ENCODE measurements at places on chromosomes 6 and 20.

DNA sequence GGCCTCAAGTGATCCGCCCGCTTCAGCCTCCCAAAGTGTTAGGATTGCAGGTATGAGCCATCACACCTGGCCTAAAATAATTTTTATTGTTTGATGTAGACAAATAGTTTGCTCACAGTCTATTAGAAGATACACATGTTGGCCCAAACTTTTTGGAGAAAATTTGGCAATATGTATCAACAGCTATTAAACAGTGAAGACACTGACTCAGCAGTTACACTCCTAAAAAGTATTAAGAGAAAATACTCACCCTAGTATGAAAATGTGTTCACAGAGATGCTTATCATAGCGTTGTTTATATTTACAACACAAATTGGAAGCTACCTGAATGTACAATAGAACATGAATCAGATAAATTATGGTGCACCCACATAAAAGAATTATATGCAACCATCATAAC, 173.1 kb downstream of the WDR27 start:
- DNase-seq: no peak

GRCh38 chr6:148317739-148318138, 24.9 kb upstream of the SASH1 start:
- no peak for DNase-seq

GRCh38 chr20:60984666-60985065, 267.4 kb upstream of the CDH4 start:
- no peak for DNase-seq

DNA sequence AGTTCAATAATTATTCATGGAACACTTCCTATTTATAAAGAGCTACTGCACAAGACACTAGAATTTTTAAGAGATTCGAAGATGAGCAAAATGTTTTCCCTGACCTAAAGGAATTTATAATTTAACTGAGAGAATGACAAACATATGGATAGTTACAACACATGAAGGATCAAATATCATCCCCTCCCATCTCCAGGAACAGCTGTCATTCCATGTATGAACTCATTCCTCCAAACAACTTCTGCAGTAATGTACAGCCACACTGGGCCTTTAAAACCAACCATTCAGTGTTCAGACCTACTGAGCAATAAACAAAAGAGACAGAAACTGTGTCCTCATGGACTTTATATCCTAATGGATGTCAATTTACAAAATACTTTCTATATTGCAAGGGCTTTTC, 87.8 kb downstream of the KIF16B start:
- no peak for DNase-seq

- no peak for DNase-seq
Observed at GRCh38 chr20:53849471-53850059, 220.8 kb downstream of the BCAS1 start.

GRCh38 chr6:70080443-70081070, 214.2 kb downstream of the COL19A1 start:
- no peak for DNase-seq

GRCh38 chr6:129390900-129391299, 319.1 kb downstream of the ARHGAP18 start:
- no peak for DNase-seq

- peak; percentile 4 for DNase-seq
Observed at GRCh38 chr6:116476002-116476678, 15.0 kb downstream of the CALHM6 start.

DNA sequence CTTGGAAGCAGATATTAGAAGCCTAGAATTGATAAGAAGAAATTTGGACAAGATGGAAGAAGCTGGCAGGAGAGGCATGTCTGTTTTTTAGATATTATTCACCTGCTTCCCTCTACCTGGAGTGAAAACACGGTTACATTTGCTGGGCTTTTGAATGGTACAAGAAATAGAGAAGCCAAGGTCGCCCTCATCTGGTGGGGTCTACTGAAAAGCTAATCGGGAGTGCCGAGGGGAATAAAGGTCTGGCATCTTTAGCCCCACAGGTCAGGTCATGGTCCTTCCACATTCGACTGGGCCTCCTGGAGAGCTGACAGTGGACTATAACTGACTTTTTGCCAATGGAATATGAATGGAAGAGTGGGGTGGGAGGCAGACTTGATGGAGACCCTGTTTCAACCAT, 4.6 kb upstream of the C2 start:
- no peak for DNase-seq

DNA sequence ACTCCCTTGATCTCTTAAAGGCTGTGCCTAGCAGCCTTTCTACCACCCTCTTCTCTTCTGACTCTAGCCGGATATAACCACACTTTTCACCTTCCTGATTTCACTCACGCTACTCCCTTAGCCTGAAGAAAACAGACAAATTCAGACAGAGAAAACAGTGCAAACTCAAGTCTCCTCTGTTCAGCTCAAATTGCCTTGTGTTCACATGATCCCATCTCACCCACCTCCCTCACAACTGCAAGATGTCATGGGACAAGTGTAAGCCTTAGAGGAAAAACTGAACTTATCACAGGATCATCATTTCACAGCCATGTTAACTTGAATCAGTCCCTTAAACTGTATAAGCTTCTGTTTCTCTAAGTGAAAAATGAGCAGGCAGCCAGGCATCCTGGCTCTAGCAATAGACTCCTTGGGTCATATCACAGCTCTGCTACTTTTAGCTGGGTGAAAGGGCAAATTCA, 66.5 kb upstream of the TENT5A start:
- no peak for DNase-seq

GRCh38 chr6:3195695-3196497, 31.6 kb downstream of the TUBB2B start:
- no peak for DNase-seq

GRCh38 chr6:154579485-154579884, 69.0 kb upstream of the CNKSR3 start:
- no peak for DNase-seq

DNA sequence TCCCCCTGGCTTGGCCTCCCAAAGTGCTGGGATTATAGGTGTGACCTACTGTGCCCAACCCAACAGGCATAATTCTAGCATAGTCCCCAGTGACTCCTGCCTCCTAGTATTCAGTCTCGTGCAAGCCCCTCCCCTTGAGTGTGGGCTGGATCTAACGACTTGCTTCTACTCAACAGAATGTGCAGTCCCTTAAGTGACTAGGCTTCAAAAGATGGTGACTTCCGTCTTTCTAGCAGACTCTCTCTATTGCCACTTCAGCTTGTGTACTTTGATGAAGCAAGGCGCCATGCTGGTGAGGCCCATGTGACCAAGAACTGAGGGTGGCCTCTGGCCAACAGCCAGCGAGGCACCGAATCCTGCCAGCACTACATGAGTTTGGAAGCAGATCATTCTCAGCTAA, 109.6 kb upstream of the TRAF3IP2 start:
- peak; percentile 51 for DNase-seq

DNA sequence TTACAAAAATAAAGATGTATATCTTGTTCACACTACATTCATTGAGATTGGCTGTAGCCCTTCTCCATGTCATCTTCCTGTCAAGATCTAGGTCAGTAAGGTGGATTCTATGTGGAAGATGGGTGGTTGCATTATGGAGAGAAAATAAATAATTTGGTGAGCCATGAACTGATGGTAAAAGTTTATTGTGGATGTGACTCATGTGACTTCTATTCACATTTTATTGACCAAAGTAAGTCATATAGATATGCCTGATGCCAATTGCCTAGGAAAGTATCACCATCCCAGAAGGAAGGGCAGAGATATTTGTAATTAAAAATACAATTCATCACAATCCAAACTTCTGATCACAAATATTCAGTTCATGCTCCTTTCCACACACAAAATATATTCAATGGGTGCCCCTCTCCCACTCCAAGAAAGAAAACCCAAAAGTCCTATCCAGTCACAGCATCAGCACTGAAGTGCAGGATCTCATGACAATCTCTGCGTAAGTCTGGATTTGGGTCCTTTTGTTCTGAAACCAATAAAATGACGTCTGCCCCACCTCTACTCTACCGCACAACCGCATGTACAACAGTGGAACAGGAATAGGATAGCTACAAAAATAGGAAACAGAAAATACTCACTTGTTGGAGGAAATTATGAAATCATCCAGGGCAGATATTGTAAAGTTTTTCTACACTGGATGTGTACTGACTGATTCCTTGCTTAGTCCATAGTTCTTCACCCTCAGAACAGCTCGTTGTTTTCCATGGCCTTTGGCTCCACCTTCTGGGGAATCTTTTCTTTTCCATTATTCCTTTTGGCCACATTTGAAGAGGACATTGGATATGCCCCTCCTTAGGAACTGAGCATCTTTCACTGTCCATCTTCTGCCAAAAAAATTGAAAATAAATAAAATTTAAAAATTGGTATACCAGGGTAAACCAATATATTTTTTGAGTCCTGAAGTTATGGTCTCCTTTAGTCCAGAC, 16.1 kb upstream of the SLC17A3 start:
- DNase-seq: no peak

DNA sequence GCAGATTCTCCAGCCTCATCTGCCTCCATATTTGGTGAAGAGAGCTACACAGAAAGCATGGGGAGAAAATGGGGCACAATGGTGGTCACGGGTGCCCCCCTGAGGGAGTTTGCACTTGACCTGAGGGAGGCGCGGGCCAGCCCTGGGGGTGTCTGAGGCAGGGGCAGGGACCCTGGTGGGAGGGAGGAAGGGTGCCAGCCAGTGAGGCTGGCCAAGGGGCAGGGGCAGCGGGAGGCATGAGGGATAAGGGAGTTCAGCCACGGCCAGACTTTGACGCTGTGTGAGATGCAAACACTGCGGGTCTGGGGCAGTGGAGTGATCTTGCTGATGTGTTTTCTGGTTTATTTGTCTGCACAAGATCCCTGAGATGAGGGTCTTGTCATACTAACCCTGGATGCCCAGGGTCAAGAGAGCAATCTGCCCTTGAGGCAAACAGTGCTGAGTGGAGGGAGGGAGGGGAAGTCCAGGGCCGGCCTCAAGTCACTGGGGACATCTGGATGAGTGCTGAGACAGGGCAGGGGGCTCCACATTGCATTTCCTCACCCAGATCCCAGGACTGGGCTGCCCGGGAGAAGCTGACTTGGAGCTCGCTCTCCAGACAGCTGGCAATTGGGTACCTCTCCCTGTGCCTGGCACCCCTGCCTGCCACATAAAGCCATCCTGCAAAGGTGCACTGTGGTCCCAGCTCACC, 8.8 kb upstream of the PCMTD2 start:
- no peak for DNase-seq

- no peak for DNase-seq
Observed at GRCh38 chr6:114718716-114719270, 376.0 kb upstream of the HS3ST5 start.

DNA sequence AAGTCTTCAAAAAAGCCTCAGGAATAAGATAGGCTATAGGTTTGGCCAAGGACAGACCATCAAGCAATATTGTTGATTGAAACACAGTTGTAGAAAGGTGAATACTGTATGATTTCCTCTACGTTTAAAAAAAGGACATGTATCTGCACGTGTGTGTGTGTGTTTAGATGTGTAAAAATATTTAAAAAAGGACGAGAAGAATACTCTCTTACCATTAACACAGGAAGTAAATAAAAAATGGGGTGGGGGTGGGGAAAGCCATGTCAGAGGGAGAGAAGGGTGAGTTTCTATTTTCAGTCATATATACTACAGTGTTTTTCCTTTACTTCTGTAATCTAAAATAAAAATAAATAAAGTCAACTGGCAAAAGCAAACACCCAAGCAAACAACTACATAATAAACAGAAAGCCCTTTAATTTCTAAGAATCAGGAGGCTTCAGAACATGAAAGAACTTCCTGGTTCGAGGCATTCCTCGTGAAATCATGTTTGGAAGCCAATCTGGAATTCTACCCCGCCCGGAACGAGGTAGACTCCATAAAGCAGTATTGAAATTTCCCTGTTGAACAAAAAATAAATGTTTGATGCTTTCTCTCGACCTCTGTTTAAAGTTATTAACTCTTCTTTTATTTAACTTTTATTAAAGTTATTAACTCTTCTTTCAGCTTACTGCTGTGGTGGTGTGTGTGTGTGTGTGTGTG, 158.1 kb upstream of the ZNF217 start:
- DNase-seq: no peak

DNA sequence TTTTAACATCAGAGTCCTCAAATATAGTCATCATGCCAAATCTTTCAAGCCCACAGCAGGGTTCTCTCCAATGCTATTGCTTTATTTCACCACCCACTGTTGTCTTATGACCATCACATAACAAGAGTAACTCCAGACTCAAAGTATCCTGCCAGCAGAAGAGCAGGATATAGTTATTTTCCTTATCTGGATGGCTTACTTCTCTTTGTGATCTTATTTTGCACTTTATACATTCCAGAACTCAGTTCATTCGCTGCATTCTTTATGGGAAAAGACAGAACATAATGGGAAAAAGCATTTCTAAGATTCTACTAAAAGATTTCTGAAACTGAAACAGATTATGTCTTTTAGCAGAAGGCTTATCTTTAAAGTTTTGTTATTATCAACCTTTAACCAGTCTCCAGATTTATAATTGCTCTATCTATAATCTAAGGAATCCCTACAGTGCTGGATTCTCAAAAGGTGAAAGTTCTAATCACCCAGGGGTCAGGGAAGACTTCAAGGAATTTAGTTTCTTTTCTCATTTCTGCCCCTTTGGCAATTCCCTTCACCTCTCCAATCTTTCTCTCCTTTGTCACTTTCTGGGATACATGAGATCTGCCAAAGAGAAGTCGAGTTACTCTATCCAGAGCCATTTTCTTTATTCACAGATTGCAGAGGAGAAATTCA, 190.4 kb downstream of the TPBG start:
- no peak for DNase-seq

DNA sequence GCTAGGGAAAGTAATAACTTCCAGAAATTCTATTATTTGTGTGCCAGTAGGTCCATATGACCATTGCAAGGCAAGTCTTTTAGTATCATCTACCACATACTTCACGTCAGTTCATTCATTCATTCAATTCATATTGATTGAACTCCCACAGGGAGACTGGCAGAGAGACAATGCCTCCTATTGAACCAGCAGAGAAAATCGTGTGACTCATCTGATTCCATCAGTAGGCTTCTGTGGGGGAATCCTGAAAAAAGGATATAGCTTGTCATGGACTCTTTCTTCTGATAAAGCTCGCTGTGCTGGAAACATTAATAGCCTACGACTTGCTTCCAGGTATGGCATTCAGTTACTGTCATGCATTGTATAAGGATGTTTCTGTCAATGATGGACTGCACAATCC, 45.3 kb upstream of the CNR1 start:
- no peak for DNase-seq

DNA sequence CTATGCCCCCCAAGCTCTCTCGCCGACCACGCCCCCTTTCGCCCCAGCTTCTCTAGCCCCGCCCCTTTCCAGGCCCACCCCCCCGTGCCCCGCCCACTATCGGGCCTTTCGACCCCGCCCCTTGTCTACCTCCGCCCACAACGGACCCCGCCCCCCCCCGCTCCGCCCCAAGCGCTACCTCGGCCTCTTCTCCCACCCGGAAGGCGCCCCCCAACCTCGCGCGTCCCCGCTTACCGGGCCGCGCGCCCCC, 200 bp downstream of the ZBTB22 start:
- no peak for DNase-seq

GRCh38 chr6:56387621-56388414, 140.4 kb upstream of the COL21A1 start:
- no peak for DNase-seq

DNA sequence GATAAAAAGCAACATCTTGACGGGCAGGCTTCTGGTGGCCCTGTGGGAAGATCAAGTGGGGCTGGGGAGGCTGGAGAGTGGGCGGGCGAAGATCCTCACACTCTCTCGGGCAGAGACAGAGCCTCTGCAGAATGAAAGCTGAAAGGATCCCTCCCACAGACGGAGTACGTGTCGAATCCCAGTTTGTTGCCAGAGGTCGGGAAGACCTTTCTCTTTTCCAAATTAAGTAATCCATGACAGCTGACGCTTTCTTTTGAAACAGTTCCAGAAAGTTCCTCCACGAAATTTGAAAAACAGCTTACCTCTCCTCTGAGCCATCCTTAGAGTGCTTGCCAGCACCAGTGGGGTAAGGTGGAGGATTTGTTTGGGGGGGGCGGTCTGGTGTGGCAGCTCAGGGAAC, 155.6 kb upstream of the SMLR1 start:
- no peak for DNase-seq

Data from T-cell (primary cell).